Activated CD8-positive, alpha-beta T cell treated with anti-CD3 and anti-CD28 coated beads, Interleukin-2, amount 10 ng/mL, durations not matched to agents 7 days and 5 days (primary cell): ENCODE measurements at places on chromosomes 12 and 14.

DNA sequence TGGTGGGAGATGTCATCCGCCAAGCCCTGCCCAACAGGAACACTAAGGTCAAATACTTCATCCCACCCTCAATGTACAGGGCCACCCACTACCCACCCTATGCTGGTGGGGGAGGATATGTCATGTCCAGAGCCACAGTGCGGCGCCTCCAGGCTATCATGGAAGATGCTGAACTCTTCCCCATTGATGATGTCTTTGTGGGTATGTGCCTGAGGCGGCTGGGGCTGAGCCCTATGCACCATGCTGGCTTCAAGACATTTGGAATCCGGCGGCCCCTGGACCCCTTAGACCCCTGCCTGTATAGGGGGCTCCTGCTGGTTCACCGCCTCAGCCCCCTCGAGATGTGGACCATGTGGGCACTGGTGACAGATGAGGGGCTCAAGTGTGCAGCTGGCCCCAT lies 3.5 kb downstream of the B3GNT4 start:
- peaks cover 17% of the 10 kb centered on the region for H3K27me3 ChIP-seq
- H3K36me3 ChIP-seq, result peaks cover 26% of the 10 kb centered on the region
- DNase-seq, result no peak
- no peak overlapping the region for H3K4me3 ChIP-seq
- H3K4me1 ChIP-seq, result peaks cover 15% of the 10 kb centered on the region

DNA sequence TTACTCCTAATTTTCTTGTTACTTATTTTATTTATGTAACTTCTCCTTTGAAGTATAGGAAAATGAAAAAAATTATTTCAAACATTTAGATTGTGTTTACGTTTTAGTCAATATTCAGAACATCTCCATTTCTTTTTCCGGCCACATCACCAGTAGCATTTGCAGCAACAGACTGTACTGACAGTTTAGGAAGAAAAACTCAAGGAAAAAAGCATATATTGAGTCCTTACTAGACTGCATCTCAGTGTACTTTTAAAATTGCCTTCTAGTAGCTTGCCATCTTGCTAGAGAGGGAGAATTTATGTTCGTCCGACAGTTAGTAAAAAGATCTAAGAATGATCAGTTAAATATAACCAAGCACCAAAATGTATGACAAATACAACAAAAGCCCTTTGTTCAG lies 625.0 kb upstream of the MIS18BP1 start:
- no peaks in the 10 kb centered on the region for H3K4me1 ChIP-seq
- no peak for DNase-seq
- no peak overlapping the region for H3K4me3 ChIP-seq
- H3K27me3 ChIP-seq, result no peaks in the 10 kb centered on the region
- H3K36me3 ChIP-seq, result no peaks in the 10 kb centered on the region

DNA sequence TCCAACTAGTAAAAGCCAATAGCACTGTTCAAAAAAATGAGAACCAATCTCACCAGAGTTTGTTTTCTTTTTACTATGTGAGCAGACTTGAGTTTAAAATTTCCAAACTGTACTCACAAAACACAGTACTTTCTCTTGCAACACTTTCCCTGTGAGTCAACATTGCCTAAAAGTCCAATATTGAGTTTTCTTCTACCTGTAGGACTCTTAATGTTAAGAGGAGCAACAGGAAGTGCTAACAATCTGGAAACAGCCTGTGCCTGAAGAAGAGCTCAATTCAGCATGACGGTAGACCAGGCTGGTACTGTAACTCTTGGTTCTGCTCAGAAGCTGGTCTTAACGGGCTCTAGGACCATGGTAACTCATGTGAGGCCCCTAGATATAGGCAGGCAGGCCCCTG lies 144.3 kb downstream of the MED13L start:
- H3K36me3 ChIP-seq, result no peaks in the 10 kb centered on the region
- H3K4me1 ChIP-seq, result peaks cover 49% of the 10 kb centered on the region
- no peak for DNase-seq
- no peak overlapping the region for H3K4me3 ChIP-seq
- no peaks in the 10 kb centered on the region for H3K27me3 ChIP-seq

DNA sequence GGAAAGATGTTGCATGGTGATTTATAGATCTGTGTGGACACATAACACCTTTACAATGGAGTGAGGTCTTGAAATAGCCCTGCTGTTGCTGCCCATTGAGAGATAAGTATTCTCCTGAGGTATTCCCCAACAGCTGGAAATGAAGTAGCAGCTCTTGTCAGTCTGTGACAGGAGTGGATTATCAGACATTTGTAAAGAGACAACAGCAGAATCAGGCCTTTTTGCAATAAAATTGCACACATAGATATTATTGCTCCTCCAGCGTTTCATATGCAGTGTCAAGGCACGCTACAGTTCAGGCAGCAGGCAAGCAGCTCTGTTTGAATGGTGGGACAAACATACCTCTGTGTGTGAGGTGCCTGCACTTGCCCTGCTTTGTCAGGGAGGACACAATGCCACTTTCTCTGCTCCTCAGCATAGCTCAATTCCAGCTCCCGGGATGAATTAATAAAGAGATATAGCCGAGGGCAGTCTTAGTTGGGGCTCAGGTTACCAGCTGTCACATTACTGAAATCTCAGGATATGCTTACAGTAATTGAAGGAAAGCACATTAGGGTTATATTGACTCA lies 49.4 kb downstream of the BICD1 start:
- no peak overlapping the region for H3K27ac ChIP-seq
- H3K27me3 ChIP-seq, result no peaks in the 10 kb centered on the region
- H3K4me3 ChIP-seq, result no peak overlapping the region
